ENCODE measurements at places on chromosomes 6 and 20.

GRCh38 chr20:38829296-38829875, 23.9 kb downstream of the PPP1R16B start:
- DNase-seq: no peak

DNA sequence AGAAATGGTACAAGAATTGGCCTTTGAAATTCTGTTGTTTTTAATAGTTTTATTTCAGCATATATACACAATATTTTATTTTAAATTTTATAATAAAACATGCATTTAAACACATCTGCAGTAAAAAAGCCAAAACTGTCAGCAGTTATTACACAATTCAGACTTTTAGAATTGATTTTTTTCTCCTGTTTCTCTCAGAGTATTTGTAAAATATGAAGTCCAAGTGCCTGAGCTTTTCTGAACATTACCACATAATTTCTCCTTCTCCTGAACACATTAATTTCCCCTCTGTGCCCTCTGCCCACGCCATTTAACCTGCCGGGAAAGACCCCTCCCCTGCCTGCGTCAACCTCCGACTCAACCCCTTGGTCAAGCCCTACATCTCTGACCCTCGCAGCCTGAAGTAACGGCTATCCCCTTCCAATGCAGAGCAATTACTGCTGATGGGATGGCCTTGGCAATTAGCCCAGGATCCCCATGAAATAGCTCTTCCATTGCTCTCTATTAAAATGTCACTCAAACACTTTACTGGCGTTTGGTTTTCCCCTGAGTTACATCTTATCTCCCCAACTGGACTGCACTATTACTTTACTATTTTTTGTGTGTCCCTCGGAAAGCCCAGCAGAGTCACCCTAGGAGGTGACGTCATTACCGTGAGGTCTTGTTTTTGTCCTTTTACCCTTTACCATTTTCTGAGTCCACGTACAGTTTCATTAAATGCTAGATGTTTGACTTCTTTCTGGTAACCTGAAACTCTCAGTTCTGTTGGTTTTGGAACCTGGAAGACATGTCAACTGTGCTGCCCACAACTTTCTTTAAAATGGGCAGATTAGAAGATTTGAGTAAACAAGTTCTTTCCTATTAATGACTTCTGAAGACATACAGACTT, 146.7 kb upstream of the TAB2 start:
- peak; percentile 68 for DNase-seq

GRCh38 chr6:104600639-104600931, 259.1 kb downstream of the HACE1 start:
- DNase-seq: no peak

DNA sequence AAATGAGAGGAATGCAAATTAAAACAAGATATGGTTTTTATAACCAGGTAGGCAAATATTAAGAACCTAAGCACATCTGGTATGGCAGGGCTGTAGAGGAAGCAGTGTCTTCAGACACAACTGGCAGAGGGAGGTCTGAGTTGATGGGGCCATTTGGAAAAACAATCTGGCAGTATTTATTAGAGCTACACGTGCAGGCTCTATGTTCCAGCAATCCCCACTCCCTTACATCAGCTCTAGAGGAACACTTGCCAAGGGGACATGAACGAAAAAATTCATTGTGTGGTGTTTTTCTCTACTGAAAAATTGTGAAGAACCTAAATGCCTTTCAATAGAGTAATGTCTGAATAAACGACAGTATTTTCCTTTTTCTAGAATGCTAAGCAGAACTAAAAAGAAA, 111.6 kb upstream of the EDN1 start:
- peak; percentile 57 for DNase-seq

GRCh38 chr6:56915832-56916231, 39.1 kb upstream of the BEND6 start:
- DNase-seq: no peak

DNA sequence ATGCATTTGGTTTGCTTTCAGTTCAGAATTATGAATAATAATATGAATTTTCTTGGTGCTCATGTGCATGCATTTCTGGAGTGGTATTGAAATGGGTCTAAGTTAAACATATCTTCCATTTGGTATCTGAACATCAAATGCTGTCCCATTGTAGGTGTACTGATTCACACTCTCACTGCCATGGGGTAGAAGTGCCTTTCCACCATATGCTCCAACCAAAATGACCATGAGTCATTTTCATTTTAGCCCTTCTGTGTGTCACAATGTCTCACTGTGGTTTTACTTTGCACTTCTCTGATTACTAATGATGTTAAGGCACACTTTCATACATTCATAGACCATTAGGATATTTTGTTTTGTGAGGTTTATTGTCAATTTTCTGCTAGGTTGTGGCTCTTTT, 211.9 kb downstream of the HAO1 start:
- no peak for DNase-seq

GRCh38 chr6:37319856-37320480, 33.8 kb upstream of the RNF8 start:
- no peak for DNase-seq

GRCh38 chr6:163199371-163199770, 215.1 kb upstream of the QKI start:
- DNase-seq: no peak

DNA sequence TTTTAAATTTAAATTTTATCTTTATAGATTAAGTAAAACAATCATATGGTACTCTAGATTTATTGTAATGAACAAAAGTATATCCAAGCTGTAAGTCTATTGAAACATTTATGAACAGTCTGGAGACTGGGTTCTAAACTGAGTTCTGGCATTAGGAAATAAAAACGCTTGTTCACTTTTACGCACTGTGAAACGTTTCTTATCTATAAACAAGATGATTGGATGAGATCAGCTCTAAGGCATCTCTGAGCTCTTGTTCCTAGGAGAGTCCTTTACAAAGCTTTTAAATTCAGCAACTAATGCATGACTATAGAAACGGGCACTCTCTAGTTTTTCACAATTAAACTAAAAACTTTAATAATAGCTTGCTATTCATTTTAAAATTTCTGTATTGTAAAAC, 6.8 kb downstream of the HUS1B start:
- DNase-seq: no peak

DNA sequence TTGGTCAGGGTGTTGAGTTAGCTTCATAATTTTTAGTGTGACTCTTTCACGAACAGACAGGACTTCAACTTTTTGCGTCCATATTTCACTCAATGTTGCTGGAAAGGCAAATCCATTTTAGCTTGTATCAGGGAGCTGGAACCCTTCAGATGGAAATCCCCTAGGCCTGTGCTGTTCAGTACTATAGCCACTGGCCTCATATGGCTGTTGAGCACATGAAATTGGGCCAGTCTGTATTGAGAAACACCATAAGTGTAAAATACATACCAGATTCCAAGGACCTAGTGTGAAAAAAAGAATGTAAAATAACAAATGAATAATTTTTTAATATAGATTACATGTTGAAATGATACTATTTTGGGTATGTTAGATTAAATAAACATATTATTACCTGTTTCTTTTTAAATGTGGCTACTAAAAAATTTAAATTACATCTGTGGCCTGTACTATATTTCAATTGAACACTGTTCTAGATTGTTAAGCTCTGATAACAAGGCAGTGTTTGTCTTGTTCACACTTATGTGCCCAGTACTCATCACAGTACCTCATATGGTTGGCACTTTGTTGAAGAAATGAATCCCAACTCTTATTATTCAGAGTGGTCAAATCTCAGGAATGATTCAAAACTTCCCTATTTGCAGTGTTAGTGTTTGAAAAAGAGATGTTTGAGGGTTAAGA, 34.3 kb downstream of the CTNNBL1 start:
- DNase-seq: no peak

- no peak for DNase-seq
Observed at GRCh38 chr6:38588631-38589366, 50.9 kb downstream of the BTBD9 start.

GRCh38 chr6:151112130-151112529, 127.6 kb upstream of the AKAP12 start:
- DNase-seq: no peak

GRCh38 chr20:32605167-32605656, 20.1 kb upstream of the NOL4L start:
- DNase-seq: no peak

- DNase-seq: no peak
Observed at GRCh38 chr20:4472906-4473305, 248.8 kb upstream of the PRND start.

DNA sequence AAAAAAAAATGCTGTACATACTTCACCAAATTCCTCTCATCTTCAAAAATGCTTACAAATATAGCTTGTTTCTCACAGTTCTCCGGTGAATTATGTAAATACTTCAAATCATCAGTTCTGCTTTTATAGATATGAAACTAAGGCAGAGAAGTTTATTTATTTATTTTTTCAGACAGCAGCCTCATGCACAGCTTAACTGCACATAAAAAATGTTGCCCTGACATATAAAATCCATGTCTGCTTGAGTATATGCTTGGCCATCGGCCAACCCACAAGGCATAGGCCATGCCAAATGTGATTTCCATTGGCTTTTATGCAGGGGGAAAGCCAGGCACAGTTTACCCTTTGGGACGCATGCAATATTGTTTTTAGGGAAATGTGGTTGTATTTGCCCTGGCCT, 57.3 kb upstream of the PHACTR2 start:
- peak; percentile 40 for DNase-seq

GRCh38 chr6:39896701-39897100, 37.6 kb downstream of the MOCS1 start:
- DNase-seq: no peak

DNA sequence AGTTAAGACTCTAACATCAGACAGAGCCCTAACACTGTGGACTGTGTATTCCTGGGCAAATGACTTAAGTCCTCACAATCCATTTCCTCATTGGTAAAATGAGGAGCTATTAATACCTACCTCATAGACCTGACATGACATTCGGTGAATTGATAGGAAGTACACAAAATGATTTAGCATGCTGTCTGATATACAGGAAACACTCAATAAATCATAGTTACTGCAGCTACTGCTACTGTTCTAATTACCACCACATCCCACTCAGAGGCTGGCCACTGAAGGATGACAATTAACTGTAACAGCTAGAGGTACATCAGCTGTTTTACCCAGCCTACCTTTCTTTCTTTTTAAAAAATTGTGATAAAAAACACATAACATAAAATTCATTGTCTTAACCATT, 87.7 kb downstream of the PLCG1 start:
- DNase-seq: no peak

DNA sequence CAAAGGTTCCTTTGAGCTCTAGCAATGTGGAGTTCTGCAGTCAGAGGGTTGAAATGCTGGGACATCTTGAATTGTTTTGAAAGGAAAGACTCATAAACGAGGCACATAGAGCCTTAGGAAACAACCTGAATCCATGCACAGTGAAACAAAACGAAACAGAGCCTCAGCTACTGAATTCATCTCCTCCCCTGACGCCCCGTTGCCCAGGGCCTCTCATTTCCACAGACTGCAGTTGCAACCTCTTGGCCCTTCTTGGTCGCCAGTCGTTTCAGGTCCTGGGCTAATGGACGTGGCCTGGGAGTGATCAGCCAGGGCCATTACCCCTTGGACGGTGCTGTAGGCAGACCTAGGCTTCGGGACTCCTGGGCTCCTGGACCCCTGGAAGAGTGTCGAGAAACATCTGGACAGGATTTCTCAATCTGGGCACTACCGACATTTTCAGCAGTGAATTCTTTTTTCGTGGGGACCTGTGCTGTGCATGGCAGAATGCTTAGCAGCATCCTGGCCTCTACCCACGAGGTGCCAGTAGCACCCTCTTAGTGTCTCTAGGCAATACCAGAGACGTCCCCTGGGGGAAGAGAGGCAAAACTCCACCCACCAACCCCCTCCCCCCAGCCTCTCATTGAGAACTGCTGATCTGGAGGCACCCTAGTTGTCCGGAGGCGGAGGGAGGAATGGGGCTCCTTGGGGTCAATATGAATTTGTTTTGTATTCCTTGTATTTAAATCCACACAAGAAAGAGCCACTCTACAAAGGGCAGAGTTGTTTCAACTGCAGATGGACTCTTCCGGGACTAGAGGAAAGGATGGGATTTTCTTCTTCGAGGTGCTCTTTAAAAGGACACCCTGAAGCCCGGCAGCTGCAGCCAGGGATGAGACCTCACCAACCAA, 50.2 kb downstream of the TMEM242 start:
- no peak for DNase-seq

DNA sequence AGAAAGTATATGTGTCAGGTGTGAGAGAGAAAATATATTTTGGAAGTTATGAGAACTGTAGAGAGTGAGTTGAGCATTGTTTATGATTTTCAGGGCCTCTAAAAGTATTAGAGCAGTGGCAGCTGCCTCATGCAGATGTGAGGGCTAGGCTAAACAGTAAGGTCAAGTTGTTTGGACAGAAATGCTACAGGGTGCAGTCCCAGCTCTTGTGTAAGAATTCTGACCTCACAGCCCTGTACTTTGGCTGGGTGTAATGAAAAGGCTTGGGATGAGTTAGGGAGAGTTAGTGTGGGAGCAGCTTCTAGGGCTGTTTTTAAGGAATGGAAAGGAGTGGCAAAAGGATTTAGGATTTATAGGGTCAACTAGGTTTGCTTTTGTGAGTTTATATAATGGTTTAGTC, 764.8 kb upstream of the ADGRB3 start:
- no peak for DNase-seq

GRCh38 chr6:75205776-75206575, at the start of gene COL12A1:
Gene COL12A1 (minus strand): TSS chr6:75206053. CDS start chr6:75202792, 3,261 bp downstream.
- peak; percentile 99 for DNase-seq

DNA sequence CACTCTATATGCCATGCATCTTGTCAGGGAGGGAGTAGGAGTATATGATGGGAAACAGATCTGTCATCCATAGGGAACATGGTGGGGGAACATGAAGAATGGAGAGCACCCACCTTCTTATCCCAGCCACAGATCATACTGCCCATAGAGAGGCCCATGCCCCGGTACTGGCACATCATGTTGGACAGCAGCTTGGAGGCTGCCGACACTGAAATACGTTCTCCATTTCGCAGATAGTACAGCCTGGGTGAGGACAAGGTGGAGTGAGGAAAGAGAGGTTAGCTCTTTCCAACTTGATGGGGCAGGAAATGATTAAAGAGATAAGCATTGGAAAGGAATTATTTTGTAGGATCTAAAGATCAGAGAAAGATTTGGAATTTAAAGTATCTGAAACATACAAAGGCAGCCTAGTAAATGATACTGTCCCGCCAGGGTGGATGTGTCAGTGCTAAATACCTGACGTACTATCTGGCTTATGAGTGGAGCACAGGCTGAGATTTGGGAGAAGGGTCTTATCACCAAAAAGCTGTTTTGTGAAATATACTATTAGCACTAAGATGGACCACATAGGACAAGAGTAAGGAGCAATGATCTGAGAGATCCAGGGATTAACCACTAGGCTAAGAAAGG, 1.7 kb downstream of the PSMB8 start:
- no peak for DNase-seq

Data from muscle of back (tissue), 13 donors.